ENCODE measurements at places on chromosomes 11 and 22.

DNA sequence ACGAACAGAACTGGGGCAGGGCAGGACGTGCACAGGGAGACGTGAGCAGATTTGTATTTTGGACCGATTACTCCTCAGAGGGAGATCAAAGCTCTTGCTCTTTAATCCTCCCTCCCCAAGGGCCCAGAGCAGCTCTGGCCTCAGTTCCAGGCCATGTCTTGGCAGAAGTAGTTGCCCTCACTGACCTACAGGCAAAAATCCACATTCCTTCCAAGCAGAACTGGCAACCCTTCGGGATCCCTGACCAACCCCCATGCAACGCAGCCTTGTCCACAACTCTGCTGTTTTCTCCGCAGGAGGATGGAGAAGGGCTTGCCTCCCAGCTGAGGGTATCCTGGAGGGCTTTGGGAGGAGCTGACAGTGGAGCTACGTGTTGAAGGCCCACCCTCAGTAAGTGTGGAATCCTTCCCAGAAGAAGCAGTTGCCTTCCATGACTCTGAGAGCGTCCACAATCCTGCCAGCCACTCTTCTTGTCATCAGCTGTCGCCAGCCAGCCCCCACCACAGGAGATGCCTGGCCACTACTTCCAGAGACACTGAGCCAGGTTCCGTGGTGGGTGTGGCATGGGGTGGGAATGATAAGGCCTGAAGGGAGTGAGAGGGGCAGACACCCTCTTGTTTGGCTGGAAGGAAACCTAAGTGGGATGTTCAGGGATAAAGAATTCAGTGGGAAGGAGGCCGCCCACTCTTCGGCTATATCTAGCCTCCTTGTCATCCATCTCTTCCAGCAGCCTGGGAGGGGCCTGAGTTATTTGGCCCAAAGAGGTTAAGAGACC lies 68.1 kb downstream of the PDE2A start:
- no peak for DNase-seq

DNA sequence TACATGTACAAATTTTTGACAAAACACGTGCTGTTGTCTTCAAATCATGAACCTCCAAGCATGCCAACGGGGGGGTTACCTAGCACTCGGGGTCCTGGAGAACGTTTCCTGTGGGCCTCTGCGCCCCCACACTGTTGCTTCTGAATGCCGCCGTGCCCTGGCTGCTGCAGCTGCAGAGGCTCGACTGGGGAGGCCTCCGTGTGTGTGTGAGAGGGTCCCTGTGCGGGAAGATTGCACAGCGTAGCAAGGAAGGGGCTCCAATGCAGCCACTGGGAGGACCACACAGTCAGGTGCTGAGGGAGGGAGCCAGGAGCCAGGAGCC lies 1322.2 kb downstream of the TBC1D22A start:
- no peak for DNase-seq

DNA sequence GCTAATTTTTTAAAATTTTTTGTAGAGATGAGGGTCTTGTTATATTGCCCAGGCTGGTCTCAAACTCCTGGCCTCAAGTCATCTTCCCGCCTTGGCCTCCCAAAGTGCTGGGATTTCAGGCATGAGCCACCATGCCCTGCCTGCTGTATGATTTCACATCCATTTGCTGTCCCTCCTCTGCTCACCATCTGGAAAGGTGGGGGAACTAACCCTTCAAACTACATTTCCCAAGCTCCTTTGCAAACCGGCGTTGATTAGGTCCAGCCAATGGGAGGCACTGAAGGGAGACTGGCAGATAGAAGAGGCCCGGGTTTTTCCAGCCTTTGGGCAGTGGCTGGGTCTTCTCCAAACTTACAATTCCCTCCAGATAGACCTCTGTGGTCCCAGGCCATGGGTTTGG lies 19.3 kb downstream of the RFPL1 start:
- DNase-seq: no peak

GRCh38 chr11:106789406-106789805 lies 228.9 kb downstream of the GUCY1A2 start:
- DNase-seq: no peak

DNA sequence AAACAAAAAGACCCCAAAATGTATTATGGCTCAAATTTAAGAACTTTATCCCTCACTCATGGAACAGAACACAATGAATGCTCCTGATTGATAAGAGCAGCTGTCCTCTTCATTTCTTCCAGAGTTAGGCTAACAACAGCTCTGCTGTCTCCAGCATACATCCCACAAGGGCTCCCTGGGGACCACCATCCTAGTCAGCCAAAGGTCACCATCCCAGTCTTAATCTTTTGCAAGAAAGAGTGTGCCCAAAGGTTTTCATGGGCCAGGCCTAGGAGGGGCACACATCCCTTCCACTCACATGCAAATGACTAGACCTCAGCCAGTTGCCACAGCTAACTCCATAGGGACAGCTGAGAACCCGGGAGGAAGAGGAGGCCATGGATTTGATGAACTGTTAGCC lies 555.3 kb downstream of the BUD13 start:
- no peak for DNase-seq

DNA sequence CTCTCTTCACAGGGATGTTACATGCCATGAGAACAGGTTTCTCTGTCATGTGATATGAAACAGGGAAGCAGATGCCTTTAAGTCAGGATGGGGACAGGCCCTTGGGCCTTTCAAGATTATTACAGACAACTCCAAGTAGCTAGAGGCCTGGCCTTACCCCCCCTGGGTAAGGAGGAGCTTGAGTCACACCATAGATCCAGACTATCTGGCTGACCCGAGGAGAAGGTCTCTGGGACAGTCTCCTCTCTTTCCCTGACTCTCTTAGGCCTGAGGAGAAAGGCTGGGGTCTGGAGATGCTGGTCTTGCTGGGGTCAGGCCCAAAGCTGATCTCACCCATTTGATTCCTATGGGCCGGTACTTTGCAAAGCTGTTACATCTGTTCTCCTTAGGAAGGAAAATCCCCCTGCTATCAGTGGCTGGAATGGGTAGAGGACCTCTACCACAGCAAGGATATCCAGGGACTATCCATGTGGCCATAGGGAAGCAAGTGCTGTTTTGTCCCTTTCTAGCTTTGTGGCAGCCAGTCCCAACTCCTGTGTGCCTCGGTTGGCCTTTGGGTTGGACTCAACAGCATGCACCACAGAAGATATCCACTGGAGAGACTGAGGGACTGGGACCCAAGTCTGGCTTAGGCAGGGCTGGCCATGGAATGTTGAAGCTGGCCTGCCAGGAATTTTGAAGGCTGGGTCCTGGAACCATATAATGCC lies 25.2 kb downstream of the RELT start:
- no peak for DNase-seq

- DNase-seq: no peak
Observed at GRCh38 chr11:108606495-108607160, 13.1 kb upstream of the EXPH5 start.

- no peak for DNase-seq
Observed at GRCh38 chr11:134577751-134578395, 165.8 kb upstream of the B3GAT1 start.

DNA sequence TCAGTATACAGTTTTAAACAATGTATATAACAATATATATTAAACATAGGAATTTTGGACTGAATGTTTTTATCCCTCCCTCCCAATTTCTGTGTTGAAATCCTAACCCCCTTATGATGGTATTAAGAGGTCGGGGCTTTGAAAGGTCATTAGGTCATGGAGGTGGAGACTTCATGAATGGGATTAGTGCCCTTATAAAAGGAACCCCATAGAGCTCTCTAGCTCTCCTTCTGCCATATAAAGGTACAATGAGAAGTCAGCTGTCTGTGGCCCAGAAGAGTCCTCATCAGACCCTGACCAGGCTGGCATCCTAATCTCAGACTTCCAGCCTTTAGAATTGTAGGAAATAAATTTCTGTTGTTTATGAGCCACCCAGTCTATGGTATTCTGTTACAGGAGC lies 6.5 kb downstream of the NNMT start:
- no peak for DNase-seq

DNA sequence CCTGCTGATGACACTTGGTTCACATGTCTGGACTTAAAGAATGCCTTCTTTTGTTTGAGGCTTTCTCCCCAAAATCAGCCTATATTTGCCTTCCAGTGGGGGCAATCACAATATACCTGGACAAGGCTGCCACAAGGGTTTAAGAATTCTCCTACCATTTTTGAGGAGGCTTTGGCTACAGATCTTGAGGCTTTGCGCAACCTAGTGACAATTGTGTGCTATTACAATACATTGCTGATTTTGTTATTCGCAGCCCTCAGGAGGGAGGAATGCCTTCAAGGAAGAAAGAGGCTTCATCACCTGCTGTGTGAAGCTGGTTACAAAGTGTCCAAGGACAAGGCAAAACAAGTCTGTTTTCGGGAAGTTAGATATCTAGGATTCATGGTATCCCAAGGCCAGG lies 50.8 kb upstream of the OR4C15 start:
- DNase-seq: no peak

DNA sequence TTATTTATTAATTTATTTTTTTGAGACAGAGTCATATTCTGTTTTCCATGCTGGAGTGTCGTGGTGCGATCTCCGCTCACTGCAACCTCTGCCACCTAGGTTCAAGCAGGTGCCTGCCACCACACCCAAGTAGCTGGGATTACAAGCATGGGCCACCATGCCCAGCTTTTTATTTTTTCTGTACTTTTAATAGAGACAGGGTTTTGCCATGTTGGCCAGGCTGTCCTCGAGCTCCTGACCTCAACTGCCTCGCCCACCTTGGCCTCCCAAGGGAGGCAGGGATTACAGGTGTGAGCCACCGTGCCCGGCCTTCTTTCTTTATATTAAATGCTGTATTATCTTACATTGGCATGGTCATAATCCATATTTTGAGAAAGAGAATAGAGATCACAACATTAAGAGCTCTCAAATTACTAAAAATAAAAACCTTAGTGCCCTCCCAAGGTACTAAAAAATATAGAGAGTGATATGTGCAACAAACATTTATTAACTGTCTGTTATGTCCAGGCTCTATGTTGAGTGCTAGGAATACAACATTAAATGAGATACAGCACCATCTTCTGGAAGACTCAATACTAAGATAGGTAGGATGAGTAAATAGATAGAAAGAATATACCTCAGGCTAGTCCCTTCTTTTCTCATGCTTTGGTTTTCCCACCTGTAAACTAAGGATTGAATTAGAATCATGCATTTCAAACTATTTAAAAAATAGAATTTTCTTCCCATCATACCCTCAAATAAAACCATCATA lies 84.1 kb downstream of the BBOX1 start:
- no peak for DNase-seq

DNA sequence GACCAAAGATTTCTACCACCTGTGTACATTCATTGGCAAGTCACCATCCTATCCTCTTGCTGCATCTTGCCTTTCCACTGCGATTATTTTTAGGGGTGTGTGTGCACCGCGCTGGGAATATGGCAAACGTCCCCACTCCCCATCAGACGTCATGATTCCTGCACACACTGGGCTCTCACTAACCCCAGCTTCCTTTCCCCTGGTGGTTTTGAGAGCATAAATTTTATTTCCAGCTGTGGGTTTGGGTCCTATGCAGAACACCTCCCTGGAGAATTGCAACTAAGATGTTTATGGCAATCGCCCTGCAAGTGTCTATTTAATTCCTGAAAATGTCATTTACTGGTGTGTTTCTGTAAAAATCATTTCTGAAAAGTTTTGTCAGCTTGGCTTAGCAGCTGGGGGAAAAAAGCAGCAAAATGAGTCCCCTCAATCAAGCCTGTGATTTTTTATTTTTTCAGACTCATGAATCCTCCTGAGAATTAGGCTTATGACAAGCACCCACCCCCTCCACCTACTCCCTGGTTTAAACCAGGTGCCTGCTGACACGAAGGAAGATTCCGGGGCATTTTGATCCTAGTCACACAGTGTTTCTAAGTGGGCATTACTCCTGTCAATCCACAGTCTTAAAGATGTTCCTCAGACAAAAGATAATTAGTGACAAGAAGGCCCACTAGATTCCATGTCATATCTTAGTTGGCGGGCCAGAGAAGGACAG lies 23.8 kb downstream of the UPB1 start:
- no peak for DNase-seq

GRCh38 chr22:21690401-21690801 lies 24.6 kb downstream of the PPIL2 start:
- DNase-seq: no peak

GRCh38 chr22:50171319-50171964 lies 911 bp downstream of the PANX2 start:
- DNase-seq: no peak

GRCh38 chr11:57761301-57762234 lies at the start of gene CTNND1:
CTNND1 (plus strand) TSS chr11:57761802; CDS start chr11:57791479, 29,677 bp downstream.
- DNase-seq: no peak

DNA sequence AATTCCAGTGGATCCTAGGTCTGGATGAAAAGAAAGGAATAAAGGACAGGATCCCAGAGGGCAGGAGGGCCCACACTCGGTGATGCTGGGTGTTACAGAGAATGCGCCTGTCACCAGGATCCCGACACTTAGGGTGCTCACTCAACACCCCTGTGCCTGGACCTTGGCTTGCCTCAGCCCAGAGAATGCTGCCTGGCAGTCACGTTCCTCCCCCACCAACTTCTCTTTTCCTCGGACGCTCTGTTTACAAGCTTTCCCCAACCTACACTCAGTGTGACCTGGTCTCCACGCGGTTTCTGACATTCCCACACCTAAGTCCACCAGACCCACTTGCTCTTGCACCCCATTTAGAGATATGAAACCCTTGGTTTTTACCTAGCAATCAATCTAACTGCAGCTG lies 38.0 kb upstream of the ETS1 start:
- no peak for DNase-seq

GRCh38 chr11:37394236-37394870 lies 796.3 kb upstream of the RAG2 start:
- no peak for DNase-seq

DNA sequence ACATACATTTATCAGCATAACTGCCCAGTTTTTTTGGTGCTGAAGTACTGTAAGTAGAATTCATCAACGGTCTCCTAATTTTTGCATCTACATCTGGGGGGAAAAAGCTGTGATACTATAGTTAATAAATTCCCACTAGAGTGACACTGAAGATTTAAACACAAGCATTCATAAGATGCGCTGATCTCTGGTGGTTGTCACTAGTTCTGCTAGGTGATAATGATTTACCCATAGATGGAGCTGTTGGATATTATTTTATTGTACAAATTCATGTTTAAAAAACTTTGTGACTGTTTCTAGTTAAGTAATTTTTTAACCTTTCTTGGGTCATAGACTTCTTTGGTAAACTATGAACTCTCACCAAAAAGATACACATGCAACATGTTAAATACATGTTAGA lies 106.6 kb downstream of the EMSY start:
- no peak for DNase-seq

GRCh38 chr11:108562746-108563581 lies 30.6 kb downstream of the EXPH5 start:
- DNase-seq: no peak

DNA sequence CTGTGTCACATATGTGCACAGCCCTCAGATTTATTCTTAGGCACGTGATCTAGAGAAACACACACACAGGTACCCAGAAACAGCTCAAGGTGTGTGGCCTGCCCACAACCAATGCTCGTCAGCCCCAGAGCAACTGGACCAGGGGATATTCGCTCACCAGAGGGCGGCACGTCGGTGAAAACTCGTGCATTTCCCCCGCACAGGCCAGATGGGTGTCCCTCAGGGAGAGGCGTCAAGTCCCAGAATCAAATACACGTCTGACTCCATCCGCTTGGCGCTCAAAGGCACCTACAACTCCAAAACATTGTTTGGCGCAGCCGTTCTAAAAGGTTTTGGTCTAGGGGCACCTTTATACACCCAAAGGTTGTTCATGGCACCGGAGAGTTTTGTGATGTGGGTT lies 429.0 kb downstream of the BRD1 start:
- DNase-seq: no peak

GRCh38 chr11:44464741-44465140 lies 100.7 kb upstream of the CD82 start:
- no peak for DNase-seq
